Motor neuron (in vitro differentiated cells): ENCODE measurements at places on chromosomes 1 and 21. TPM values are rescaled to one million over a fixed set of nuclear protein-coding genes. Genes with fewer than 3 reads are reported as not detected.

- no peak for ATAC-seq
Observed at GRCh38 chr1:7402548-7402850, 368.6 kb upstream of the VAMP3 start.

F11R gene
- total RNA-seq = 5.1 and 6.8 TPM in 2 replicates

SLC5A9 gene
- 0.93 and 2.3 TPM in 2 replicates for total RNA-seq

GRCh38 chr1:48715921-48716320 is 60.8 kb downstream of the BEND5 start:
- ATAC-seq = no peak

GRCh38 chr1:47104816-47105215 is 32.4 kb upstream of the CYP4A22 start:
- ATAC-seq = no peak

DNA sequence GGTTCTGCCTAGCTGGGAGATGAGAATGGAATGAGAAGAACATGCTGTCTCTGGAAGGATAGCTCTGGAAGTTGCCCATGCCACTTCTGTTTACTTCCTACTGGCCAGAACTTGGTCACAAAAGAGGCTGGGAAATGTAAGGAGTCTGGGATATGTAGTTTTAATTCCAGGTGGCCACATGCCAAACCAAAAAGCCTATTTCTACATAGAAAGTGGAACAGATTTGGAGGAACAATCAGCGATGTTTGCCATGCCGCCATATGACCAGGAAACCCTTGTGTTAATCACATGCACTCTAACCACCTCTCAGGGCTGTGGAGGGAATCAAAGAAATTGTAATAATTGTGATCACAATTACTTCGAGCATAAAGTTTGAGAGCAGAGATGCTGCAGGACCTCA is 10.0 kb upstream of the OLIG2 start:
- ATAC-seq = no peak

POMGNT1 gene
- total RNA-seq = 40.9 and 44.6 TPM in 2 replicates

MYOG gene
- total RNA-seq = 0.13 and 0.16 TPM in 2 replicates

GOLT1A gene
- total RNA-seq = 0.57 and 1.9 TPM in 2 replicates

SESN2 gene
- total RNA-seq = 61.3 and 74.0 TPM in 2 replicates

DNA sequence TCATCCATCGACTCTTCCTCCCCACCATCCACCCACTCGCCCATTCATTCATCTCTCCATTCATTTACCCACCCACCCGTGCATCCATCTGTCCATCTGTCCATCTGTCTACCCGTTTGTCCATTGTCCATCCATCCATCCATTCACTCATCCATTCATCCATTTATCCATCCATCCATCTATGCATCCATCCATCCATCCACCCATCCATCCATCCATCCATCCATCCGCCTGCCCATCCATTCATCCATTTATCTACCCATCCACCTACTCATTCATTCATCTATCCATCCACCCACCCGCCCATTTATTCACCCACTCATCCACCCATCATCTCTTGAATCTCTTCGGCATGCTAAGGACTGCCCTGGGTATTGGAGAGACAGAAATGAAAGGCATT is 18.5 kb downstream of the ARHGEF10L start:
- no peak for ATAC-seq

MYBPHL gene
- total RNA-seq = 0.67 and 1.0 TPM in 2 replicates

GRCh38 chr1:62159940-62160348 is 34.7 kb upstream of the L1TD1 start:
- ATAC-seq = no peak

DNA sequence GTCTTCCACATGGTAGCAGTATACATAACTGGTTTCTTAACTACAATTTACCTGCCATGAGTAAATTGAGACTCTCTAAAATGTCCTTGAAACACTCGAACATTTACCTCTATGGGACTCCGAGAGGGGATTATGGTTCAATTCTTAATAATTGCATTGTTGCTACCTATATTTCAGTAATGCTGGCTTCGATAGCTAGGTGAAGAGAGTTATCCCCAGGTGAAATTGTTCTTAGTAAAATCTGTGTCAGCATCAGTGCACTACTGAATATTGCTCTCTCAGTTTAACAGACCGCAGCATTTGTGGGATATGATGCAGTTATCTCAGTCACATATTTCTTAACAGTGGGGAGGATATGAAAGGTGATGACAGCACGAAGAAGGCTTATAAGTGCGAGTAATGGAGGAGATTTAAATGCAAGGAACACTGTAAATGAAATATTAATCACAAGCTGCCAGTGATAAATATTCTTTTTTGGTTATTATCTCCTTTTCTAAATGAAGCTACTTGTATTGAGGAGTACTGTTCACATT is 801.9 kb downstream of the BRINP3 start:
- ATAC-seq = no peak
